ENCODE measurements at places on chromosomes 4 and X.
A peak's percentile ranks its signal among the peaks of the same experiment; 100 is the strongest.

- peak; percentile 48 for DNase-seq
Measured at GRCh38 chr4:54054501-54054900, 9.9 kb downstream of the CHIC2 start.

- DNase-seq: no peak
Measured at GRCh38 chr4:185677637-185678314, 134.2 kb downstream of the SORBS2 start.

- DNase-seq: peak; percentile 53
Measured at GRCh38 chrX:154800478-154801210, 4.6 kb downstream of the MPP1 start.

- no peak for DNase-seq
Measured at GRCh38 chrX:135585153-135585552, 64.7 kb downstream of the INTS6L start.

GRCh38 chr4:176036585-176037205, 28.9 kb upstream of the WDR17 start:
- DNase-seq: peak; percentile 3

DNA sequence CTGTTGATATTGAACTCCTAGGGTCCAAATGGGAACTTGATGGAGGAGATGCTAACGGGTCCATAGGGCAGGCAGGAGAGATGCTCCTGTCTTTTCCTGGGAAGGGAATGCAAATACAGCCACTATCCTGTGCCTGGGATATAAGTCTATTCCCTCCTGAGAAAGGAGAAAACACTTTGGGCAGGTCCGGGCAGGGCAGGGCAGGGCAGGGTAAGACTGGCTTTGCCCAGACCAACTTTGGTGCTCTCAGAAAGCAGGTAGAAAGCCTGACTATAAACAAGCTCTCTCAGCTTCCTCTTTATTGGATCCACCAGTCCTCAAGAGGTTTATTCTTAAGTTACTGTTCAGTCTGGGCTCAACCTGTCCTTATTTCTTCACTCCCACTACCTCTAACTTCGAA, 232.3 kb downstream of the PTTG2 start:
- no peak for DNase-seq

DNA sequence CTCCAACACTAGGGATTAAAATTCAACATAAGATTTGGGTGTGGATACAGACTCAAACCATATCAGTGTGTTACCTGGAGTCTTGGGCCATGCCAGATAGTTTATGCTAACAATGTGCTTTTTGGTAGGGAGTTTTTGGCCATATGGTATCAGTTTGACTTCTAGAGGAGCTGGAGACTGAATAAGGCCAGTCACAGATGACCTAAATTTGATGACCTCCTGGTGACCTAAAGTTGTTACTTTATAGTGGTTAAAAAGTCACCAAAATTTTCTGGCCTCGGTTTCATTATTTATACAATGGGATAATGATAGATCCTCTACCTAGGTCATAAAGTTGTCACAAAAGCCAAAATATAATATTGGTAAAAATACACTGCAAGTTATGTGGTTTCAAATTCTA, 877.1 kb downstream of the RAPGEF2 start:
- no peak for DNase-seq

DNA sequence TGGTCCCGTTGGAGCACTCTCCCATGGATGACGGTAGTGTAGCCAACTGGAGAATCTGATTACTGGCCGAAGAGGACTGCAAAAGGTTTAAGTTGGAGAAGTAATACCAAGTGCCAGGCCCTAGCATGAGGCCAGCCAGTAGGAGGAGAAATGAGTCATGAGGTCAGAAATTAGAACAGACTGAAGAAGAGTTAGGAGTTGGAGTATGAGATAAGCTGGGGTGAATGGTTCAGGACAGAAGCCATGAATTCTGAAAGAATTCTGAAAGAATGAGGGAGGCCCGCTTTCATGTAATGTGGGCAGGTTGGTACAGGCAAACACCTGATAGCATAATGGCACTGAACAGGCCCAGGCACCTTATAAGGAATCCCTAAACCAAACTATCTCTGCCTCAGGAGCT, 18.4 kb upstream of the STK26 start:
- peak; percentile 32 for DNase-seq

- peak; percentile 28 for DNase-seq
Measured at GRCh38 chr4:55635282-55635681, 816 bp downstream of the NMU start.

Data from hematopoietic multipotent progenitor cell treated with erythropoietin and hydrocortisone succinate and interleukin-3 and kit ligand, for 4 days (in vitro differentiated cells).